ENCODE measurements at places on chromosomes 16 and 17.

- no peak for DNase-seq
These were observed 69.5 kb upstream of the NOL11 start for GRCh38 chr17:67648032-67648905.

DNA sequence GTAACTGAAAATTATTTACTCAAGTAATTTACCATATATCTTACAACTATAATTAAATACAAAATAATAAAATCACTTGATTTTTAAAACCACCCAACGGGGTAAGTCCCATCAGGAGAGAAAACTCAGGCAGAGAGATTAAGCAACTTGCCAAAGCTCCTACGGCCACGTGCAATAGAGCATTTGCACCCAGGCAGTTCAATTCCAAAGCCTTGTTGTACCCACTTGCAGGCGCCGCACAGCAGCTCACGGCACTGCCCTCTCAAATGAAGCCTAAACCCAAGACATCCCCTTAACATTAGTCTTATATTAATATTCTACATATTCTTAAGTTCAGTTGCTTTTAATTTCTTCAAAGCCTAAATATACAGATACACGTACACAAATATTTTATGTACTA, 75.7 kb downstream of the SPAG9 start:
- peak; percentile 53 for DNase-seq

- DNase-seq = no peak
These were observed 961 bp upstream of the MAP3K3 start for GRCh38 chr17:63621229-63621683.

GRCh38 chr17:44930667-44931066, 15.4 kb upstream of the GFAP start:
- no peak for DNase-seq

GRCh38 chr17:75001915-75002843, 10.3 kb upstream of the MRPL58 start:
- DNase-seq = no peak

Data from astrocyte of the hippocampus (primary cell).